Activated CD8-positive, alpha-beta T cell treated with anti-CD3 and anti-CD28 coated beads, Interleukin-2, amount 10 ng/mL, durations not matched to agents 7 days and 5 days (primary cell): ENCODE measurements at places on chromosomes 13 and 19. TPM values are rescaled to one million over a fixed set of nuclear protein-coding genes. Genes with fewer than 3 reads are reported as not detected.

Gene PSPN
- 2.1 TPM for total RNA-seq

Gene KLK10
- total RNA-seq = not detected

Gene ZNF486
- total RNA-seq = 13.9 TPM

Gene CCL25
- total RNA-seq = 10.0 TPM

Gene LILRB4
- not detected for total RNA-seq

Gene NECTIN2
- 0.26 TPM for total RNA-seq

Gene ABCA7
- total RNA-seq = 76.6 TPM

Gene IL12RB1
- total RNA-seq = 75.2 TPM

Gene BLVRB
- 16.5 TPM for total RNA-seq

Gene SOX1
- not detected for total RNA-seq

Gene FXYD1
- 1.3 TPM for total RNA-seq
